Memory B cell (primary cell): ENCODE measurements at places on chromosomes 5 and 9.

- no peak for DNase-seq
Observed at GRCh38 chr5:59187857-59188256, 605.0 kb downstream of the RAB3C start.

DNA sequence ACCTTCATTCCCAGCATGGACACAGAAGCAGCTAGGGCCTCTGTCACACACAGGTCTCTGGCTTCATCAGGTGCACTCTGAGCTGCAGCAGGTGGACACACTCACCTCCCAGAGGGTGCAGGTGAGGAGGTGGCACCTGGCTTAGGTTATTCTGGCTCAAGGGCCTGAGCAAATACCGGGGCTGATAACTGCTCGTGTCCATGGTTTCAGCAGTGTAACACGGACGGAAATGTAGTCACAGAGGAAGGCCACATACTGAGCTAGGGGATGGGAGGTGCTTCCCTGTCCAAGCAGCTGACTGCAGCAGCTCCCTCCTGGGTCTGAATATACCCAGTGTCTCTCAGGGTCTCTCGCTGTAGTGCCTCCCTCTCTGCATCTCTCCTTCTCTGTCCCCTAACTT, 5.7 kb downstream of the PHF2 start:
- no peak for DNase-seq

DNA sequence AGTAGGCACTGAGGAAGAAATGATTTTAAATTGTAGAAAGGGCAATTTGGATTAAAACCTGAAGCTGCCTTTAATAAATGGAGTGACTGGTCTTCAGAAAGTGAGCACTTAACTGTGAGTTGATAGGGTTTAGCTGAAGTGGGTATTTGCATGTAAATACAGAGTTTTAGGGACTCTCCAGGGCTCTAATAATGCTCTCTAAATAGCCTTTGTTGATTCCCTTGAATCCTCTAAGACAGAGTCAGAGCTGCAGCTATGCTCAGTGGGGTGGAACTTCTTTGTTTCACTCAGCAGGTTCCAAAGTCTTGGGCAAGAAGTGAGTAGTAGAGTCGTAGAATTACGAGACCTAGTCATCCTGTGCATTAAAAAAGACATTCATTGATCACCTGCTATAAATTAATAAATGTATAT, 21.4 kb downstream of the GLRA1 start:
- no peak for DNase-seq

- no peak for DNase-seq
Observed at GRCh38 chr9:117535434-117535833, 120.6 kb upstream of the ASTN2 start.

DNA sequence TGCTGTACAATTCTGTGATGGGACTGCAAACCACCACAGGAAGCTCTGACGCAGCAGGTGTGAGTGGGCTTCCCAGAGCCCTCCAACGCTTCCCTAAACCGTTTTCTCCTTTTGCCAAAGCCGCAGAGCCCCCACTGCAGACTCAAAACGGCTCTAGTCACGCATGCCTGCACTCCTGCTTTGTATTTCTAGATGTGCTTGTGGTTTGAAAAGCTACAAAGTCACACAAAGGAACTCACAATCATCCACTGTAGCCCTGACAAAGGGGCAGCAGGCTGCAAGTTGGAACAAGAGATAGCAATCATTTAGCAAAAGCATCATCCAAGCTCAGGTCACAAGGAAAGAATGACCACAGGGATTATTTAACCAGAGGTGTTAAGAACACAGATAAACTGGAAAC, 79.3 kb downstream of the PTPN3 start:
- no peak for DNase-seq

GRCh38 chr5:160272264-160272663, 40.1 kb downstream of the CCNJL start:
- DNase-seq: no peak

- DNase-seq: peak; percentile 26
Observed at GRCh38 chr9:92808726-92809451, 44.3 kb upstream of the BICD2 start.

DNA sequence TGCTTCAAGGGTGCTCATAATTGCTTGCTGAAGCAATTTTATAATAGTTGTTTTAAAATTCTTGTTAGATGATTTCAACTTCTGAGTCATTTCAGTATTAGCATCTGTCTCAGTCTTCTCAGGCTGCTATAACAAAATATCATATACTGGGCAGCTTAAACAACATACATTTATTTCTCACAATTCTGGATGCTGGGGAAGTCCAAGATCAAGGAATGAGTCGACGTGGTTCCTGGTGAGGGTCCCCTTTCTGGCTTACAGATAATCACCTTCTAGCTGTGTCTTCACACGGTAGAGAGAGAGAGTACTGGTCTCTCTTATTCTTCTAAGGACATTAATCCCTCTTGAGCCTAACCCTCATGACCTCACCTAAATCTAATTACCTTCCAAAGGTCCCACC, 160.4 kb downstream of the SIL1 start:
- DNase-seq: no peak

DNA sequence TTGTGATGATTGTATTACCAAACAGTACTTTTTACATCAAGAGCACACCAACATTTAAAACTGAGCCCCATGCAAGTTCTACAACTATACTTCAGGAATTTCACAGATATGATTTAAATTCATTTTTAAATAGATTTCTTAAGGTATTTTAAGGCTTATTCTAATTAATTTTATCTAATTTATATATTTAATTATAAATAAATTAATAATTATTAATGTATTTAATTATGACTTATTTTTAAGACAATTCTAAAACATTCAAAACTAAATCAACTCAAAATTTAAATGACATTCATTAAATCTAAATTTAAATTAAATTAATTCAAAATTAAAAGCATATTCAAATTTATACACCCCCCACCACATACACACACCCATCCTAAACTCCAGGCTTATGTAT, 299.2 kb downstream of the NFIB start:
- no peak for DNase-seq

GRCh38 chr5:67257500-67257899, 60.9 kb upstream of the CD180 start:
- no peak for DNase-seq

GRCh38 chr5:65539827-65540226, 23.1 kb downstream of the CENPK start:
- no peak for DNase-seq

GRCh38 chr9:76756268-76756640, 8.0 kb upstream of the PCA3 start:
- no peak for DNase-seq

- no peak for DNase-seq
Observed at GRCh38 chr5:66358741-66359140, 214.6 kb downstream of the SREK1 start.

GRCh38 chr5:62596096-62596495, 17.5 kb downstream of the LRRC70 start:
- DNase-seq: no peak

- DNase-seq: no peak
Observed at GRCh38 chr9:81074221-81074620, 615.1 kb downstream of the TLE1 start.

DNA sequence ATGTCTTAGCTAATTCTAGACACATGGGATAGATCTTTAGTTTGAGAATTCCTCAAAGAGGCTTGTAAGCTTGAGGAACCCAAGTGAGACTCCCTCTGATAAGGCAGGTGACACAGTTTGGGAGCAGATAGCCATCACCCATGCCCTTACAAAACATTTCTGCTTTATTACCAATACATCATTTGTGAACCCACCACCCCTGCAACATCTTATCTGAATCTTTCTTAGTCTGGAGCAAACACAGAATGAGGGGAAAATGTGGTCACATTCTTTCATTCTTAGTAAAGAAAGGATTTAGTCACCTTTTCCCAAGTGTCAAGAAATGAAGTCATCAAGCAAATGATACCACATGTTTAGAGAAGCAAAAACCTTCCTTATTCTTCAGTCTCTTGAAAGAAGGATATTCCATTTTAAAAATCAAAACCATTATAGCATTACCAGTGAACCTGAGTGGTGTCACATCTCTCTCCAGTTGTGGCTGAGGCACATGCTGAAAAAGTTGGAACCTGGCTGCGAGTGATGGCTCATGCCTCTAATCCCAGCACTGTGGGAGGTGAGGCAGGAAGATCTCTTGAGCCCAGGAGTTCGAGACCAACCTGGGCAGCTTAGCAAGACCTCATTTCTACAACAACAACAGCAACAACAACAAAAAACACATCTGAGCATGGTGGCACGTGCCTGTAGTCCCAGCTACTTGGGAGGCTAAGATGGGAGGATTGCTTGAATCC, 65.9 kb downstream of the PRKACG start:
- DNase-seq: no peak

DNA sequence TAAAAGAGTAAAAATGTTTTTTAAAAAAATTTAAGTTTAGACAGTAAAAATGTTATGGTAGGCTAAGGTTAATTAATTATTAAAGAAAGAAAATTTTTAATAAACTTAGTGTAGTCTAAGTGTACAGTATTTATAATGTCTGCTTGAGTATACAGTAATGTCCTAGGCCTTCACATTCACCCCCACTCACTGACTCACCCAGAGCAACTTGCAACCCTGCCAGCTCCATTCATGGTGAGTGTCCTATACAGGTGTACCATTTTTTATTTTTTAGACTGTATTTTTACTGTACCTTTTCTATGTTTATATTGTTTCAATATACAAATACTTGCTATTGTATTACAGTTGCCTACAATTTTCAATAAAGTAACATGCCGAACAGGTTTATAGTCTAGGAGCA, 234.1 kb downstream of the AUH start:
- no peak for DNase-seq

DNA sequence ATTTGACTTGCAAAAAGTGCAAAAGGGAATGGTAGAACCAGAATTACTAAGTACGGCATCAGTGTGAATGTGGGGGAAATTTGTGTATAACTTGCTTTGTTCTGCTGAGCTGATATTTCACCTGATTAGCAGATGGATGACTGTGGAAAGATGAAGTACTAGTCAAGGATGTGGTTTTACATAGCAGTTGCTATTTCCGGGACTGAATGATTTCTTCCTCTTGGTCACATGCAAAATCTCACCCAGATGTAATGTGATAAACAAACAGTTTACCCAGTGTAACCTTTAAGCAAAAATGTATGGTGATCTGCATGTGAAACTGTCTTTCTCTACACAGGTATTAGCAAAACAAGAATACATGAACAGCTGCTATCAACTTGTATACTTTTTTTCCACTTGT, 46.1 kb downstream of the DCP2 start:
- DNase-seq: no peak

- no peak for DNase-seq
Observed at GRCh38 chr5:159908591-159908940, 7.7 kb upstream of the ADRA1B start.

DNA sequence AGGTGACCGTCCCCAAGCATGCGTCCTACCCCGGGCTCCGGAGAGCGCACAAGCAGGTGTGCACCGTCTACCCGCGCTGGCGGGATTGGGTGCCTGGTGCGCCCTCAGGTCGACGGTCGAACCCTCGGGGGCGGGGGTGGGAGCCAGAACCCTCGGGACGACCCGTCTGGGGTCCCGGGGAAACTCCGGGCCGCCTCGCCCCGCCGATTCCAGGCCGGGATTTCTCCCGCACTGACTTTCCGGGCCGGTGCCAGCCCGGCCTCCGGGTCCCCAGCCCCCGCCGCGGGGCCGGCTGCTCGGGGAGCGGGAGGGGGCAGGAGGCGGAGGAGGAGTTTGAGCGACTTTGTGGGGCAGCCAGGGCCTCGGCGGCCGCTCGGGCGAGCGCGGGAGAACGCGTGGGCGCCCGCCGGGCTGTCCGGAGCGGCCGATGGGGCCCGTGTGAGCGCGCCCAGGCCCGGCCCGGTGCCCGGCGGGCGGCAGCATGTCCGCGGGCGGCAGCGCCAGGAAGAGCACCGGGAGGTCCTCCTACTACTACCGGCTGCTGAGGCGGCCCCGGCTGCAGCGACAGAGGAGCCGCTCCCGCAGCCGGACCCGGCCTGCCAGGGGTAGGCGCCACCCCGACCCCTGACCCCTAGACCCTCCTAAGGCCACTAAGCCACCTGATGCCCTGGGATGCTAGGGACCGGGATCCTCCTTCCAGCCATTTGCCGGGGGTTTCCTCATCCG, at the start of gene DAB2IP:
Gene DAB2IP (plus strand): TSS at position 340 of the 726 bp plus-strand sequence. CDS start 142 bp downstream, at position 482.
- no peak for DNase-seq

DNA sequence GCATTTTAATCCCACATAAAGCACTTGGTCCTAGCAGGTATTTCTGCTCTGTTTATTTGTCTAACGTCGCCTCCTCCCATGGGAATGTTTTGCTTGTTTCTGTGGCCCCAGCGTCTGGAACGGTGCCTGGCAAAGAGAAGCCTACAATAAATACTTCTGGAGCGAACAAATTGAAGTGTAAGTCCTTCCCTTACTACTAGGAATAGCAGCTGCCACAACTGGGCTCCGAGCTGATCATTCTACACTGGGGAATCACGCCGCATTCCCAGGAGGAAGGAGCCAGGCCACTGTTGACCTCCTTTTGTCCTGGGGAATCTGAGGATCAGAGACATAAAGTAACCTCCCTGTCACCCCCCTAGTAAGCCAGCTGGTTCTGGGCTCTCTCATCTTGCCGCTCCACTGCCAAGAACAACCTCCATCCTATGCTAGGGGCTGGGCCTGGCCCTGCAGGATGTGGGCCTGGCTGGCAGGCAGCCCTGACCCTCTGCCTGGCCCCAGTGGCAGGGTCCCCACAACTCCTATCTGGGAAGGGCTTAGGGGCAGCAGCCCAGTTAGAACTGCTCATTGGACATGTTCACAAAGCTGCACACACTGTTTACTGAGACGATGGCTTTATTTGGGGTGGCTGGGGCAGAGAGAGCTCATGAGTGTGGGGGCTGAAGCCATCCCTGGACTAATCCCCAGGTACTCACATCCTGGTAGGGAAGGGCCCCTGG, 82.8 kb downstream of the GTF3C4 start:
- DNase-seq: no peak

DNA sequence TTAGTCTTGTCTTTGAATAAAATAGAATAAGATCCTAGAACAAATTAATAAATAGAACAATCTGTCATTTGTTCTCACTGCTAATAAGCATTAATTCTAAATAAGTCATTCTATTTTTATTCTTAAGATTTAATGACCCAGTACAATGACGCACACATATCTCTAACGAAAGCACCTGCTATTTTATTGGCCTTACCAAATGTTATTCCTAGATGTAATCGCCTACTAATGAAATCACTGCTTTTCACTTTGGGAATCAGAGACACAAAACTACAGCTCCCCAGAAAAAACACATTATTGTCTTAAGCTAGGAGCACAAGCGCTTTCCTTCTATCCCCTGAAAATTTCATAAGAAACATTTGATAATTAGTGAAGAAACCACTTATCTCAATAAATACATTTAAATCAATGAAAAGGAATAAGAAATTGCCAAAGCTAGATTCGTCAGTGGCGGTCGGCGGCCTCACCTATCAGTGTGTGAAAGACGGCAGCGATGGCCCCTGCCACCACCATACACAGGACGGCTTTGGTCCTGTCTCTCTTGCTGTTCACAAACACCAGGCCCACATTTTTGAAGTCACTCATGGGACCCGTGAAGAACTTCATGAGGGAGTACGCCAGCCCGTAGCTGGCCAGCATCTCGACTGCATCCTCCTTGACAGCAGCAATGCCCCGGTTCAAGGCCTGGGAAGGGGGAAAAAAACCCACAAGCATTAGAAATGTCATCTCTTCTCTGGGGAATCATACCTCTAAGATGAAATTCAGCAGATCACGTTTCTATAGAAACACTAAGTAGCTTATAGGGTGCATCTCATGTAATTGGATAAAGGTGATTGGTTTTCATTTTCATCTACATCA, 102.8 kb downstream of the ANKH start:
- no peak for DNase-seq
